NCI-H1436 treated with DMSO at 0.1 percent for 48 hours (cell line): ENCODE measurements at places on chromosomes 5 and 9.

DNA sequence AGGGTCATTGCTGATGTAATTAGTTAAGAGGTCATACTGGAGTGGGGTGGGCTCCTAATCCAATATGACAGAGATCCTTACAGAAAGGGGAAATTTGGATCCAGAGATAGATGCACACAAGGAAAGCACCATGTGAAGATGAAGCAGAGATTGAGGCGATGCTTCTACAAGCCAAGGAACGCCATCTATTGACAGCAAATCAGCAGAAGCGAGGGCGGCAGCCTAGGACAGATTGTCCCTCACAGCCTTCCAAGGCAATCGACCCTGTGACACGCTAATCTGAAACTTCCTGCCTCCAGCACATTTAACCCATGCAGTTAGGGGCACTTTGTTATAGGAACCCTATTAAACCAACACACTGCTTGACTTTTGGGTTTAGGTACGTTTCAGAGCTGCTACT is 285.1 kb upstream of the DAP start:
- DNase-seq, result no peak

DNA sequence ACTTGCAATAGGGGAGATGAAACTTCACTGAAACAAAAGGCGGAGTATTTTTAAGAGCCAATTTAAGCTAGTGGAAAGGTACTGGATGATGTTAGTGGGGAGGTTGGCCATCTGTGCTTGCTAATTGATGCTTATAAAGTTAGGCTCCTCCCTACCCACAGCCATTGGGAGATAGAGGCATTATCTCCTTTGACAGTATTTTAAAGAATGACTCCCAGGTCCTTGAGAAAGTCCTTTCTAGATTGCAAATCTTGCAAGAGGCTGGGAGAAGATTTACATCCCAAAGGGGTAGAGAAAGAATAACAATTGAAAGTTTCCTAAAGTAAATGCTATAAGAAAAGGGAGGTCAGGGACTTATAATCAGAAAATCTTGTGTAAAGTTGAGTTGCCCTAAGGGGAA is 282.6 kb downstream of the BRINP1 start:
- DNase-seq, result no peak

DNA sequence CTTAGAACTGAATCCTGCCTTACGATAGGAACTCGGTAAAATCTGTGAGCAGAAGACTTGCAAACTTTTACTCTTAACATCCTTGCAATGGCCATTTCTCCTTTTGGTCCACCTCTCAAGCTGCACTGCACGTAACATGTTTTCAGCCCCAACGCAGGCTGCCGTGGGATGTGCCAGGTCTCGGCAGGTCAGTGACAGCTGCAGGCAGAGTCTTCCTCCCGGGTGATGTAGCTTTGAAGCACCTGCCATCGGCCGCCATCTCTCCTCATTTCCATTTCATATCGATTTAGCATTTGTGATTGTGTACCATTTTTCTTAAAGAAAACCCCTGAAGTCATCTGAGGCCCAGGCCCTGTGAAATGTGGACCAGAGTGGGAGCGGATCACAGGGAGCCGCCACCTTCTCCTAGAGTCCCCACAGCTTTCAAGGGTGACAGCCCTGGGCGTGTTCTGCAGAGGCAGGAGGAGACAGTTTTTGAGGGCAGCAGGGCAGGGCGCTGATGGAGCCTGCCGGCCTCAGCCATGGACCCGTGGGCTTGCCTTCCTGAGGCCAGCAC is 25.8 kb upstream of the LPCAT1 start:
- no peak for DNase-seq

DNA sequence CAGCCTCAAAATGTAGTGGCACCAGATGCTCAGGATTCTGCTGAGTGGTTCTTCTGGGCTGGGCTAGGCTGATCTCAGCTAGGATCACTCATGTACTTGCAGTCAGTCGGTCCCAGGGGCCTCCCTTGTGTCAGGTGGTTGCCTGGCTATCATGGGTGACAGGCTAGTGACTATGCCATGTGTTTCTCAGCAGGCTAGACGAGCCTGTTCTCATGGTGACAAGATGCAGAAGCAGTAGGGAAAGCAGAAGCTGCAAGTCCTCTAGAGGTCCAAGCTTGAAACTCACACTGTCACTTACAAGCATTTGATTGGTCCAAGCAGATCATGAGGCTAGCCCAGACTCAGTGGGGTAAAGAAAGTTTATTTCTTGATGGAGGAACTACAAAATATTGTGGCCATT is 15.2 kb upstream of the KCNMB1 start:
- DNase-seq, result no peak

DNA sequence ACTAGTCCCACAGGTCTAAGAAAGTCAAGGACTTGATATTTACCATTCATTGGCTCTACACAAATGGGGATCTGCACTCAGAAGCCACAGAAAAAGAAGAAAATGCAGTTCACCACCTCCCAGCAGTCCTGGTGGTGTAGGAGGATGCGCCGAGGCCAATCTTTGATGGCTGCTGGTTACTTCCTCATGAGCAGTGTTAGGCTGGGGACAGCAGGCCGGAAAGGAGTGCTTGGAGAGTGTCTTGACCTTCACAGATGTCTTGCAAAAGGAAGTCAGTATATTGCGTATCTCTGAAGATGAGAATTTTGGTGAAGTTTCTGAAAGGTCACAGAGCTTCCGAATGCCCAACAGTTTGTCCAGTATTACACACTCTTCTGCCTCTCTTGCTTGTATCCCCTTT is 597.0 kb downstream of the EBF1 start:
- no peak for DNase-seq

DNA sequence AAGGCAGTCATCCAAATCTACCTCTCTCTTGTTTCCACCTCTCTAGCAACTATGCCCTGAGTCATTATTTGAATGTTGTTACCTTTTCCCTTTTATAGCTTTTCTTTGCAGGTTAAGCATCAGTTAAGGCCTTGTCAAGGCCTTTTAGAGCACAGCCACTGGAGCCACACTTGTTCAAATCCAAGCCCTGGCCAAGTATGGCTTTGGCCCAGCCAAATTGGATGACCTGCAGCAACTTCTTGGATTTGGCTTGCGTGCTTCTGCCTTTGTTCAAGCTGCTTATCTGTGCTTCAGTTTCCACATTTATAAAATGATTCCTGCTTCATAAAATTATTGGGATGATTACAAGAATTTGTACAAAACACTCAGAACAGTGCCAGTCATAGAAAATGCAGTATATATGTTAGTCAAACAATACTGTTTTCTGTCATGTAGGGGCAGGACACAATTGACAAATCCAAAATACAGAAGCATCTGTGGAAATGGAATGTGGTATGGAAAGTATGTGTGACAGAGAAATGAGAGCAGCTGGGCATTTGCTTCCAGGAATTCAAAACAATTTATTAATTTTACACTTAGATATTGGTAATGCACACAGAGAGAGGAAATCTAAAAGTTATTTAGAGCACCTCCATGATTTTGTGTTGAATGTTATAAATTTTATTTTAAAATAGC is 17.9 kb upstream of the RLN1 start:
- DNase-seq, result no peak

- DNase-seq, result no peak
Observed at GRCh38 chr9:6495466-6495865, 82.5 kb downstream of the UHRF2 start.

- no peak for DNase-seq
Observed at GRCh38 chr5:130528474-130528873, 624.2 kb downstream of the CHSY3 start.

GRCh38 chr9:133356391-133357091 is at the start of the genes SURF1 and SURF2:
Gene SURF1 (minus strand): TSS chr9:133356487. CDS start chr9:133356453, 34 bp downstream.
Gene SURF2 (plus strand): TSS chr9:133356550. CDS start chr9:133356593, 43 bp downstream.
- DNase-seq, result no peak
